WERI-Rb-1 (cell line): ENCODE measurements at places on chromosomes 16 and 17.

- no peak for DNase-seq
These were observed 27.0 kb downstream of the PIGL start for GRCh38 chr17:16243801-16244567.

DNA sequence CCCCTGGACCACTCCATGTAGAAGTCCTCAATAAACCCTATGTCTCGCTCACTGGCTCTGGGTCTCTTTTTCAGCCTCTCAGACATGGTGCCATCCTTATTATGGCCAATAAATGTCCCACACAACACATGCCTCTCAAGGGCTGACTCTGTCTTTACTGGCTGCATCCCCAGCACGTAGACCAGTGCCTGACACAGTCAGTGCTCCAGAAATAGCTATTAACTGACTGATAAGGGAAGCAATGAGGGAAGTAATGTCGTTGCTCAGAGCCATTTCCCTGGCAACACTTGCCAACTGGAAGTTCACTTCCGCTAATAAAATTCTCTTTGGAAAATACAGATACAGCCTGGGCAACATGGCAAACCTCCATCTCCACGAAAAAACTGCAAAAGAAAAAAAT is 19.1 kb upstream of the APOH start:
- DNase-seq = no peak

DNA sequence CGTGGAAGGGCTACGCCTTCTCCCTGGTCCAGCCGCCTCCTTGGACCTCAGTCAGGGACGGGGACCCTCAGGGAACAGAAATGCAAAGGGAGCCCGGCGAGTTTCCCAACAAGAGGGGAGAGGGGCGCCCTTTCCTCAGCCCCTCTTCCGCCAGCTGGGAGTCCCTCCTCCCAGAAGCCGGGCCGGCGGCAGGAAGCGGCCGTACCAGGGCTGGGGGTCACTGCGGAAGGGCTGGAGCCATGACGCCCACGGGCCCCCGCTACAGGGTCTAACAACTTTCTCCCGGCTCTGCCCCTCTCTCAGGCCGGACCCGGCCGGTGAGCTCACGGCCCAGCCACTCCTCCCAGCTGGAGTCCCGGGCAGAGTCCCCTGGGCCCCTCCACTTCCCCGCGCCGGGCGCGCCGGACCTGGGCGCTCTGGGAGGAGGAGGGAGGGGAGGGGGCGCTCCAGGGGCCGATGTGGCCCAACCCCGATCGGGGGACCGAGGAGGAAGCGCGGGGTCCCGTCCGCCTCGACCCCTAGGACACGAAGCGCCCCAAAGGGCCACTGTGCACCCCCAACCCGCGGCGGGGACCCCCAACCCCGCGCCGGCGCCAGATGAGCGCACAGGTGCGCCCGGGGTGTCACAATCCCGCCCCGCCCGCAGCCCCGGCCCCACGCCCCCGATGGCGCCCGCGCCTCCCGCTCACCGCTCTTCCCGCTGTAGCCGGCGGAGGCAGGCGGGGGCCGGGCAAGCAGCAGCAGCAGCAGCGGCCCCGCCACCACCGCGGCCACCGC is 578 bp downstream of the PGAP6 start:
- DNase-seq = no peak

DNA sequence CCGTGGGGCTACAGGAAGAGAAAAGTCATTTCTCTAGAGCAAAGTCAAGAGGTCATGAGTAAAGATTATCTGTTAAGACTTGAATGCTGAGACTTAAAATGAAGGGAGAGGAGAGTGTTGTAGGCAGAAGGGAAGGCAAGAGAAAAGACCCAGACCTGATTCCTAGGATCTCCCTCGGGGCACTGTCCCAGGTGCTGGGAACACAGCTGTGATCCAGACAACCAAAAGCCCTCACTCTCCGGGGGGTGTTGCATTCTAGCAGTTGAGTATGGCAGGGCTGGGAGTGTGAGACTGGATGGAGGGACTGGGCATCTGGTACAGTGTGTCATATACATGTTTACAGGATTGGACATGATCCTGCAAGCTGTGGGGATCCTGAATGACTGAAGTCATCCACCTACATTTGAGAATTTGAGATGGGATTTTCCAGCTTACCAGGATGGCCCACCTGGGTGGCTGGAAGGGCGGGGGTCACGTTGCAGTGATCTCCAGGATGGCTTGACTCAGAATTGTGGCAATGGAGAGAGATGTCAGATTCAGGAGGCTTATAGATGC is 29.1 kb downstream of the ARSG start:
- no peak for DNase-seq

GRCh38 chr17:82155606-82156005 is 57.0 kb downstream of the CCDC57 start:
- no peak for DNase-seq

DNA sequence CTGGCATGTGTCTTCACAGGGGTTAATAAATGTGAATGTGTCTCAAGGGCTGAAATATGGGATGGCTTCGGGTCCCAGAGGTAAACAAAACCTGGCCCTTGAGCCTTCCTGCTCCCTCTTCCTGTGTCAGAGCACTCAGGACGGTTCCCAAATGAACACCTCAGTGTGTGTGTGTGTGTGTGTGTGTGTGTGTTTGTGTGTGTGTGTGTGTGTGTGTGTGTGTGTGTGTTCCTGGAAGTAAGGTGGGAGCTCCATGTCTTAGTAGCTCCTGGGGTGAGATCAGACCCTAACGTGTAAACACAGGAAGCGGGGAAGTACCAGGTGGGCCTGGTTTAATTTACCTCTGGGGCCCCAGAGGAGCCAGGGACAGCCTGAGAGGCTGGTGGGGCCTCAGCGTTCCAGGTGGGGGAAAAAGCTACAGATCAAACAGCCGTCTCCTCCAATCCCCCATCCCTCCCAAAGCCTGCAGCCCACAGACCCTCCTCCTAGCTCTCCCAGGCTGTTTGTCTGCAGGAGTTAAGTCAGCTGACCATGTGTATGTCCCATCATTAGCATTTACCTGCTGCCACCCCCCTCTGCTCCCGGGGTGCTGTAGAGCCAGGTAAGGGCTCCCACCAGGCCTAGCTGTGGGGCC is 6.1 kb downstream of the KIF19 start:
- DNase-seq = peak; percentile 81

GRCh38 chr17:28078341-28079229 is 36.1 kb downstream of the NLK start:
- DNase-seq = no peak

DNA sequence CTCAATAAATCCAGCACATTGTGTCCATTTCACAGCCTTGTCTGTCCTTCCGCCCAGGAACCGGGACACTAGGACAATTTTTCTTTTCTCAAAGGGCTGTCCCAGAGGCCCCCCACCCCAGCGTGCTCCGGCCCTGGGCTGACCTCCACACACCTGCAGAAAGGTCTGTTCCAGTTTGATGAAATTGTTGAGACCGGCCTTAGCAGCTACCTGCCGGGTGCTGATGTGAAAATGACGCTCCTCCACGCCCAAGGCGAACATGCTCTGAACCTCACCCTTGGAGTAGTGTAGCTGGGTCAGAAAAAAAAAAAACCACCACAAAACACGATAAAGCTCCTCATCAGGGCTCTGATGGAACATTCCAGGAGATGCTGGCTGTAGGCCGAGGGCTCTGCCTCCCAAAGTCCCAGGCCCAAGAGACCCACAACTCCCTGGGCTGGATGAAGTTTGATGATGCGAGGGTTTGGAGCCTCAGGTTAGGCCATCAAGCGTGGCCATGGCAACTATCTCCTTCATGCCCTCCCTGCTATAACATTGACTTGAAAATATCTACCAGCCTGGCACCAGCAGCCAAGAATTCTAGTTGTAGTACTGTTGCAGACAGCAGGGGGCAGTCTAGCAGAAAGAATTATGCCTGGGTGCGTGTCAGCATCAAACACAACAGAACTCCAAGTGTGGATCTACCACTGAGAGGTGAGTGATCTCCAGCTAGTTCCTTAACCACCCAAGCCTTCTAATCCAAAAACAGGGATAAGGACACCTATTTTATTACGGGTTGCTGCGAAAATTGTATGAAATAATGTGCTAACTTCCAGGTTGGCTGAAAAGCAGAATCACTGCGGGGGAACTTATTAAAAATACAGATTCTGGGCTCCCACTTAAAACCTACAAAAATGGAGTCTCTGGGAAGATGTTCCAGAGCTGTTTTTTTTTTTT is 62.1 kb downstream of the RMI2 start:
- DNase-seq = peak; percentile 69

GRCh38 chr16:65409510-65409909 is 287.6 kb upstream of the CDH11 start:
- no peak for DNase-seq

GRCh38 chr16:78538919-78539318 is 439.5 kb downstream of the WWOX start:
- DNase-seq = no peak

DNA sequence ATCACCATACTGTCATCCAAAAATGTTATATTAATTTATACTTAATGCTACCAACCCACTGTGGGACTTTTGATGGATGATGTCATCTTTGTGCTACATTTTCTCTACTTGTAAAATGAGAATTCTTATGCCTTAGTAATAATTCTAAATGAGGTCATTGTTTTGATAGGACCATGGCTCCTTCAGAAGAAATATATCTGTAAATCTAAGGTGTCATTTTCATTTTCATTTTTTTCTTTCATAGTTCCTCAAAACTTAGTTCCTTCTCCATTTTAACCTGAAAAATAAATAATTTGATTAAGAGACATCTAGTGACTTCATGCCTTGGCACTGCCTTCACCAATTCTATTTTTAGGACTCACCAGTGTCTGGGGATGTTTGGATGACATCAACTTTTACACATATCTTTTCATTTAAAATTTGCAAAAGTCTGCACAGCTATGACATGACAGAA is 48.7 kb downstream of the GPRC5B start:
- no peak for DNase-seq

DNA sequence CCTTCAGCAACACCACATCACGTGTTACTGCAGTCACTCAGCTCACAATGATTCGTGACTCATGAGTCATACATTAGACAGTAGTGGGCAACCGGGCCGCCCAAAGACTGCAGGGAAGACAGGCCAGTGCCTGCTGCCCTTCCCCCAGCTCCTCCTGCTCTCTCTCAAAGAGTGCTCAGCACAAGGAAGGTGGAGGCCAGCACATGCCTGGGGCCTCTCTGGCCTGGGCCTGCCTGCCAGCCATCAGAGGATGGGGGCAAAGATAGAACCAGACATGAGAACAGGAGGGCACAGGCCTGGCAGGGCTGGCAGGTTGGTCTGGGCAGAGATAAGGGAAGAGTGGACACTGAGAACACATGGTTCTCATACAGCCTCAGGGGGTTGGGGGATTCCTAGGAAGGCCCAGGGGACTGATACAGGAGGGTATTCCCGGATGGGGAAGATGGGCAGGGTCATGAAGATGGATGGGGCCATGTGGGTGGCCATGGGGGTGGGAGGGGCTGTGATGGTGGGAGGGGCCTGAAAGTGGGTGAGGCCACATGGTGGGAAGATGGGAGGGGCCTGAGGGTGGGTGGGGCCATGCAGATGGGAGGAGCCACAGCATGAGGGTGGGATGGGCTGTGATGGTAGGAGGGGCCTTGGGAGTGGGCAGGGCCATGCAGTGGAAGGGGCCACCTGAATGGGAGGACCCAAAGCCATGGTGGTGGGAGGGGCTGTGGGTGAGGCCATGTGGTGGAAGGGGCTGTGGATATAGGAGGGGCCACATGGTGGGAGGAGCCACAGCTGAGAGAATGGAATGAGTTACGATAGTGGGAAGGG is 29.0 kb downstream of the KATNB1 start:
- peak; percentile 56 for DNase-seq

GRCh38 chr17:17315142-17315821 is 12.1 kb downstream of the NT5M start:
- no peak for DNase-seq

DNA sequence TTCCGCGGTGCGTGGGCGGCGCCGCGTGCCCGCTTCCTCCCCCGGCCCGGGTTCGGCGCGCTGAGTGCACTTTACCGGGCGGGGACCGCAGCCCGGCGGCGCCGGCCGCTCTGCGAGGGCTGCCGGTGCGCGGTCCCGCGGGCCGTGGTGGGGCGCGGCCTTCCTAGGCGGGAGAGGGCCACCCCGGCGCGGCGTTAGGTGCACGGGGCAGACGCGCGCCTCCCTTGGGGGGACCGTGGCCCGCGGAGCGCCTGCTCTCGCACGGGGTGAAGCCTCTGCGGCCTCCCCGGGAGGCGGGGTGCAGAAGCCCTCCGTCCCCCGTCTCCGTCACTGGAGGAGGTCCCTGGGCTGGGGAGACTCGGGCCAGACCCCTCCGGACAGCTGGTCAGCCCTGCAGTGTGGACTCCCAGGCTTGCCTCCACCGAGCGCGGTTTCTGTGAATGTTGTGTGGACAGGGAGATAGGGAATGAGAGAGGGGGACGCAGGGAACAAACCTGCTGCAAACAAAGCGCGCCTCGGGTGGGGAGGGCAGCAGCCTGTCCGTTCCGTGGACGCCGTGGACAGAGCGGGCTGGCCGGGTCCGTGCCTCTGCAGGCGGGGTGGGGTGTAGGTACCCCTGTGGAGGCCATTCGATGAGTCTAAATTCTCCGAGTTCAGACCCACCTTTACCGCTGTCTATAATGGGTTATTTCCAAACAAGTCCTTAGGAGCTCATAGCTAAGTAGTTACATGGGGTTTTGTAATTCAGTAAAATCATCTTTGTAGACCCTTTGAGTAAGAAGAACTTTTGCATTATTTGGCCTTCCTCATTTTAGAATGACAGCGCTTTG is 721 bp downstream of the TBCD start:
- peak; percentile 51 for DNase-seq

- DNase-seq = peak; percentile 91
These were observed at the start of gene METRN for GRCh38 chr16:714558-715476. Gene METRN, plus strand, starts transcription at chr16:715118. Its CDS starts 172 bp downstream, at chr16:715290.

DNA sequence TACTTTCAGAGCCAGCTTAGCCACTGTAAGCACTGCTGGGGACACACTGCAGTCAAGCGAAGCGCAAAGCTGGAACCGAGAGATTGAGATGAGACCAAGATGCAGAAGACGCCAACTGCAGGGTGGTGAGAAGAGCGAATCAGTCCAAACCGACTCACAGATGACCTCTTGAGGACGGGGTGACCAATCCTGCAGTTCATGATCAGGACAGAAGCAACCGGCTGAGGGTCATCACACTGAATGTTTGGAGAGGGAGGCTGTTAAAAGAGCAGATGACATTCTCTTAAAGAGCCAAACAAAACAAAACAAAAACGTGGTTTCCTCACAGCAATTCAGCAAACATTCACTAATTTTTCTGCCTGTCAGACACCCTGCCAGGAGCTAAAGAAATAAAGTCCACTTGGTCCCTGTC is 8.5 kb downstream of the HASPIN start:
- DNase-seq = peak; percentile 22

GRCh38 chr17:12296209-12296625 is 275.5 kb downstream of the MAP2K4 start:
- no peak for DNase-seq

GRCh38 chr16:56898847-56899246 is 33.1 kb upstream of the HERPUD1 start:
- DNase-seq = no peak

DNA sequence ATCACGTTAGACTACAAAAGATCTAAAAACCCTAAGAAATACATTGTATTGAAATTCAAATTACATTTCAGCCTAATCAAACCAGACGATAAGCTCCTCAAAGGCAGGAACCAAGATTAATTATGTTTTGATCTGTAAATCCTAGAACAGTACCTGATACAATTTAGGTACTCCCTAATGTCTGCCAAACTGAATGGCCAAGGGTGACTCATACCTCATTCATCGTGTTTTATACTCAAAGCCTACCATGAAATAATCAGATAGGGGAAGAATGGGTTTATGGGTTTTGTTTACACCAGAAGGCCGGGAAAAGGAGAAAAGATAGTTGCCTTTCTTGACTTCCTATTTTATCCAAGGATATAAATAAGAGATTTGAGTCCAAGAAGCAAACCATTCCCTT is 19.3 kb downstream of the MMD start:
- no peak for DNase-seq

GRCh38 chr17:66343531-66344078 is 41.2 kb downstream of the PRKCA start:
- no peak for DNase-seq

- DNase-seq = peak; percentile 76
These were observed 2.0 kb upstream of the YPEL2 start for GRCh38 chr17:59329176-59330052.
